Inflammatory macrophage treated with lipopolysaccharide for 4 hours (primary cell): ENCODE measurements at places on chromosomes 12 and 14.
A peak's percentile ranks its signal among the peaks of the same experiment; 100 is the strongest.

DNA sequence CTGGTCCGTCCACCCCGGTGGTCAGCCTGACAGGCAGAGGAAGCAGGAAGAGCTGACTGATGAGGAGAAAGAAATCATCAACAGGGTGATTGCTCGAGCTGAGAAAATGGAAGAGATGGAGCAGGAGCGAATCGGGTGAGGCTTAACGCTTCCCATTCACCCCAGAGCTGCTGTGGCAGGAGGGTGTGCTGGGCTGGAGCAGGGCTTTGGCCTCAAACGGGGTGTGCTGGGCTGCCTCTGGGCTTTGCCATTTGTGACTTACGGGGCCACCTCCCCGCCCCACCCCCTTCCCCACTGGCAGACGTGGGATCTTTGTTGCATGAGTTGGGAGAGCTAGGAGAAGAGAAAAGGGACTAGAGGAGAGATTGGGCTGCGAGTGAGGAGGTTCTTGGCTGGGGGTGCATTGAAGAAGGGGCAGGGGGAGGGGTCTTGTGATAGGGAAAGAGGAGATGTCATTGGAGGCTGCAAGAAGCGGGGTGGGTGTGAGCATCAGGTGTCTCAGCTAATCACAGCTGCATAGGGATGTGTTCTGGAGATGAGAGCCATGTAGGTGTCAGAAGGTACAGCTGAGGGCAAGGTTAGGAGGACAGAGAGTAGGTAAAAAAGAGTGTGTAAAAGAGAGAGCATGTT lies 56.3 kb downstream of the RPH3A start:
- DNase-seq: no peak

GRCh38 chr14:55077170-55078151 lies 26.0 kb downstream of the MAPK1IP1L start:
- peak; percentile 68 for DNase-seq

- no peak for DNase-seq
Observed at GRCh38 chr12:15417691-15418090, 95.4 kb downstream of the PTPRO start.

DNA sequence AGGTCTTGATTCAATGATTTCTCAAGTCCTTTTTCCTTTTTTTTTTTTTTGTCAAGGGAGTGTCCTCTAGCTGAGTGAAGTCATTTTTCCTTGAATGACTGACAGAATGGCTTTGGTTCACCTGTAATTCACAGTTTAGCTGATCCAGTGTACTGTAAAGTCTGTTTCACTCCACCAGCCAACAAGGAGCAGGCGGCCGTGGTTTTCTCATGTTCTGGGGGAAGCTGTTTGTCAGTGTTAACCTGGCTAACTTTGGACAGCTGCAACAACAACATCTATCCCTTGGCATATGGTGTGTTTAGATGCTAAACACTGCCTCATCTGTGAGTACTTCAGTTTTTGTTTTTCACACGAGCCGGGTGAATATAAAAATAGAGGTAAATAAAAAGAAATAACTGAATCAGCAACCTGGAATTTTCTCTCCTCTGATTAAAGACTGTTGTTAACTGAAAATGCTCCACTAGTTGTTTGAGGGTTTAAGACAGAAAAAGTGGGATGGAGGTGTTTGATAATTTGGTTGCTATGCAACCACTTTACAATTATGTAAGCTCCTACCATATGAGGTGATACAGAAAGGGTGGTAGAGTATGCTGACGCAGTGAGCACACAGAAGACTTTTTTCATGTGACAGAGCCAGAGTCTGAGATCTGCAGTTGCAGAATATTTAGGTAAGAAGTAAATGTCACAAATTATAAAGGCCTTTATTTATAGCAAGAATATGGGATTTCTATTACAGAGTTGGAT lies 50.3 kb upstream of the SLC2A13 start:
- DNase-seq: no peak

DNA sequence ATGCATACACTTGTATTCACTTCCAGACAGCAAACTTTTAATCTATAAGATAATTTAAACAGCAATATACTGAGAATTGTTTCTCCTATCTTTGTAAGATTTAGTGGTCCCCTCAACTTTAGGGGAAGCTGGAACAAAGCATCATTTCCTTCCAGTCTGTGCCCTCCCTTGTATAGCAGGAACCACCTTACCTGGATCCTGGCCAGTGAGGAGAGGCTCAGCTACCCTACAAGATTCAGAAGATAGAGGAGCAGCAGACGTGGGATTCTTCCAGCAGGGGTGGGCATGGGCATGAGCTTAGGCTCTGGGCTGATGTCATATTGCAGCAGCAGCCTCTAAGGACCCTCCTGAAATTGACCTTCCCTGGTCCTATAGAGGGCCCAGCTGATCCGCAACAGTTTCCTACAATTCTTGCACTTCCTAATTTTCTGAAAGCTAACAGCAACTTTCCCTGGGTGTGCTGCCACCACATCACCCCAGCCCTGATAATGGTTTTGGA lies 21.3 kb downstream of the MOK start:
- no peak for DNase-seq

GRCh38 chr12:99138393-99138792 lies 493.3 kb downstream of the APAF1 start:
- DNase-seq: no peak

- DNase-seq: peak; percentile 39
Observed at GRCh38 chr12:14408208-14408607, 42.7 kb downstream of the ATF7IP start.

DNA sequence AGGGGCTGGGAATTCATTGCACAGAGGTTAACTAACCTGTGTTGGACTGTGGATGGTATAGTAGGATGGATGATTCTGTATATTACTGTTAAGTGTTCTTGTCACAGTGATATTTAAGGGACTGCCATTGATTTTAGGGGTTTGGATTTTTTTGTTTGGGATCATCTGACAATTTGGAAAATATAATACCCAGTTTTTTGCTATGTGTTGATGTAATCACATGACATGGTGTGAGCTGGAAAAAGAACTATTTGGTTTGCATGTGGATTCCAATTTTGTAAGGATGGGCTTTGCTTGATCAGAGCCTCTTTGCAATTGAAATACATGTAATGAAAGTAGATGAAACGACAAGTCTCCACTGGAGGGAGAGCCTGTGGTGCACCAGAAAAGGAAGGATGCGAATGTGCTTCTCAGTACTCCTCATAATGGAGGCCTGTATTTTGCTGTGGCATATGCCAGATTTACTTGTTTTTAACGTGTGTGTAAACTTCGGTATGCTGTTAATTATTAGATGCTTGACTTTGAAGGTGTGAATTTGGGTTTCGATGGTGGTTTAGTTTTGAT lies 2.7 kb downstream of the DYRK2 start:
- no peak for DNase-seq

GRCh38 chr14:97707603-97708002 lies 910.4 kb downstream of the VRK1 start:
- DNase-seq: no peak

DNA sequence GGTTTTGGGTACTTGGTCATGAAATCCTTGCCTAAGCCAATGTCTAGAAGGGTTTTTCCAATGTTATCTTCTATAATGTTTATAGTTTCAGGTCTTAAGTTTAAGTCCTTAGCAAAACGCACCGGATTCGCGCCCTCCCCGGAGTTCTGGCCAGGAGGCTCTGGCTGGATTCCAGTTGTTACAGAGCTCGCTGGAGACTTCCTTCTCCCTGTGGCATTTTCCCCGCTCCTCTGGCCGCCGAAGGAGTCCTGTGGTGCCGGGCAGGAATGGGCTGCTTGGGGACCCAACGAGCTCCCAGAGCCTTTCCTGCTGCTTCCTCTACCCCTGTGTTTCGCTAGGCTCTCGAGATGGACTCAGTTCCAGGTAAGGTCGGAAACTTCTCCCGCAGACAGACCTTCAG lies 335.9 kb downstream of the AEBP2 start:
- DNase-seq: no peak

- DNase-seq: no peak
Observed at GRCh38 chr12:119147847-119148448, 30.8 kb upstream of the HSPB8 start.

DNA sequence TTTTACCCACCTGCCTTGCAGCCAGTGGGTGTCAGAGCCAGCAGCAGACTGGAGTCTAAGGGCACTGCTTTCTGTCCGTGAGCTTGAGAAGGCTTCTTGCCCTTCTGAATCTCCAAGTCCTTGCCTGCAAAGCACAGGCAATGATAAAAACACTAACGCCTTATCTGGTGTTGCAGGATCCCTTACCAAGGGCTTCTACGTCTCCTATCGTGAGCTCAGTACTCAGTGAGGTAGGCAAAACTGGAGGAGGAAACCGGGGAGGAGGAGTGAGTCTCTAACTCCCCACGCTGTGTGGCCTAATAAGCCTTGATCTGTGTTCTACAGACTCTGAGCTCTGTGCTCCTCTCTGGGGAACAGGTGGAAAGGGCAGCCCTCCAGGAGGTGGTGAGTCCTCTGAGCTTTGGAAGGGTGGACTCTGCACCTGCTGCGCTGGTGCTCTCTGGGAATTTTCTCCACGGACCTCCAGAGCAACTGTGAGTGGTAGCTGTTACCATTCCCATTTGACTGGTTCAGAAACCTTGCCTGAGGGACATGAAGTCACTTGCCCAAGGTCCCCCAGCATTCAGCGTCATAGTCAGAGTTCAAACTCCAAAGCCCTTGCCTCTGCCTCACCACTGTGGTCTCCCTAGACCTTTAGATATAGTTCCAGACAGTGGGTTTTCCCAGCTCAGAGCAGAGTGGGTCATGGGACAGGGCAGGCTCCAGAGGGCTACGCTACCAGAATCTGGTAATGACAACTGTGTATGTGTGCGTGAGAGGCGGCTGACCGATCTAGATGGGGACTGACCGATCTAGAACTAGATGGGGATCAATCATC lies 7.0 kb upstream of the MARK3 start:
- no peak for DNase-seq

DNA sequence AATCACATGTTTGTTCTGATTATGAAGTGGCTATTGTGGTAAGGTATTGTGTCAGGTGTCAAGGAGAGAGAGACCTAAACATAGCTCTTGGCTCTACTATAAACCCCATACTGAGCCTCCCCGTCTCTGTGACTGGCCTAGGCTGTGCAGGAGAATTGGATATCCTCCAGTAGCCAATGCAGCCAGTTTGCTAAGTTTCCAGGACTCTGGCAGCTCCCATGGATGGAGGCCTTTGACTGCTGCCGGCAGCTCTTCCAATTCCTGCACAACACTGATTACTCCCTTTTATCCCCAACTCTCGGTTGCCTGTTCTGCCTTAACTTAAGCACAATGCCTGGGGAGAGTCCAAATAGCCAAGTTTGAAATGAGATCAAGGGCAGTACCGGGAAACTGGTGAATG lies 59.3 kb downstream of the ABCC9 start:
- DNase-seq: no peak

DNA sequence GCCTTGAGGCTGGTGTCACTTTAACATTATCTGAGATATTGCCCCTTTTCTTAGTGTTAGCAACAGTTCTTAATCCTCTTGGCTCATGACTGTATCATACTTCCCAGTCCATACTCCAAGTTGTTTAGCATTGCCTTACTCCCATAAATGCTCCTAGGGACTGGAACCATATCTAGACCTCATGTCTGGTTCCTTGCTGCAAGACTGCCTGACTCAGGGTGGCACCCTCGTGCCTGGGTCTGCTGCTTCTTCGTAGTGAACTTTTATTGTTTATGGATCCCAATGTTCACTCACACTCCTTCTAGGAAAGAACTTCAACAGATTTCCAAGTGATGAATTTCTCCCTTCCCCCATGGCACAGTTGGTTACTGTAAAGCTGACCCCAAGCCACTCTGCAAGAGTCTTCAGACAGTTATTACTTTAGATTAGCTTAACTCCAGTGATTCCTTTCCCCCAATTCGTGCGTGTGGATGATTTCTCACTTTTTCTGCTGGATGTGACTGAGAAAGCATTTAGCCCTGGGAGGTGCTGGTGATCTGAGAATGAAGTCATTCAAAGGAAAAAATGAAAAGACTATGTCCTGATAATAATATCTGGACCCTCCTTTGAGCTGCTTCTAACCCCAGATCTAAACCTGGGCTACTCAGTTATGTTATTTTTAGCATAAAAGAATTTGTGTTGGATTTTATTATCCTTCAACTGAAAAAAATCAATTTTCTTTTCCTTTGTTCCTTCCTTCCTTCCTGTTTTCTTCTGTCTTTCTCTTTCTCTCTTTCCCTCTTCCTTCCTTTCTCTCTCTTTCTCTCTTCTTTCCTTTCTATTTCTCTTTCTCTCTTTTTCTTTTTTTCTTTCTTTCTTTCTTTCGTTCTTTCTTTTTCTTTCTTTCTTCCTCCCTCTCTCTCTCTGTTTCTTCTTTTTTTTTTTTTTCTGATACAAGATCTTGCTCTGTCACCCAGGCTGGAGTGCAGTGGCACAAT lies 47.5 kb upstream of the PPP1R12A start:
- no peak for DNase-seq

DNA sequence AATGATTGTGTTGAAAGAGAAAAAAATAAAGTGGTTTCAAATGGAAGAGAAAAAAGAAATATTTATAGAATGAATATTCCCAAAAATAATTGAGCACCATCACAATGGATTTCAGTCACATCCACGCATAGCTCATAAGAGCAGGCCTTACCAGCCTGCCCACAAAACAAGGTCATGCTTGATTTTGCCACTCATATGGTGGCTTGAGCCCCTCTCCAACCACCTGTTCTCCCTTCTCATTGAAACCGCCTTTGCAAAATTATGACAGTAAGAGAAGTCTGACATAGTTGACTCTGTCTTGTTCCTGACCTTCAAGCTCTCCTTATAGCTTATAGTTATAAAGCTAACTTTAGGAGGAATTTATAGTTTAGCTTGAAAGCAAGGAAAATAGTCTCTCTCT lies 33.3 kb upstream of the NAP1L1 start:
- DNase-seq: no peak

DNA sequence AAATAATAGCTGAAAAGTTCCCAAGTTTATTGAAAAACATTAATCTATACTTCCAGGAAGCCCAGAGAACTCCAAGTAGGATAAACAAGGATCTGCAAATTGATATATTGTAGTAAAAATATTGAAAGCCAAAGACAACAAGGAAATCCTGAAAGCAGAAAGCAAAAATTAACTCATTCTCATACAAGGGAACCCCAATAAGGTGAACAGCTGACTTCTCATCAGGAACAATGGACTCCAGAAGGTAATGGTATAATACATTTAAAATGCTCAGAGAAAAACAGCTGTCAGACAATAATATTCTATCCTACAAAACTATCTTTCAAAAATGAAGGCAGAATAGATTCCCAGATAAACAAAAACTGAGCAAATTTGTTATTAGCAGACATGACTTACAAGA lies 138.1 kb upstream of the BMP4 start:
- DNase-seq: no peak

DNA sequence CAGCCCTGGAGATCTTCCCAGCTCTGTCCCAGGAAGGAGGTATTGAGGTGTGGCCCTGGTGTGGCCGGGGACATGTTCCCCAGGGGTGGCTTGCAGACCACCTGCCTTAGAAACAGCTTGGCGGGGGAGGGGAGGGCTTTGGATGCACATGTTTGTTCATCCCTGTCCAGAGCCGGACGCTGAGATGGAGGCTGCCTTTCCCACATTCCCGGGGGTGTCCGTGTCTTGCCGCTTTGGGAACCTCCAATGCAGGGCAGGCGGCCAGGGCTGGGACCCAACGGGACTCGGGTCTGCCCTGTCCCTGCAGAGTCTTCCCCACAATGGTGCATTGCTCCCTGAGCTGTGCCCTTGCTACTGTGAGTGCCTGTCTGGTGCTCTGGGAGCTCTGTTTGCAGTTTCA lies 319.5 kb upstream of the SFSWAP start:
- no peak for DNase-seq

- DNase-seq: peak; percentile 72
Observed at GRCh38 chr12:122356192-122356635, 66.3 kb downstream of the CLIP1 start.

- DNase-seq: no peak
Observed at GRCh38 chr12:18753481-18754123, 15.7 kb downstream of the CAPZA3 start.

- peak; percentile 25 for DNase-seq
Observed at GRCh38 chr12:111448846-111449790, 43.4 kb downstream of the SH2B3 start.

GRCh38 chr12:3341594-3341993 lies 149.4 kb upstream of the PRMT8 start:
- no peak for DNase-seq
